NCI-H2081 (cell line): ENCODE measurements at places on chromosomes 5 and 9.

DNA sequence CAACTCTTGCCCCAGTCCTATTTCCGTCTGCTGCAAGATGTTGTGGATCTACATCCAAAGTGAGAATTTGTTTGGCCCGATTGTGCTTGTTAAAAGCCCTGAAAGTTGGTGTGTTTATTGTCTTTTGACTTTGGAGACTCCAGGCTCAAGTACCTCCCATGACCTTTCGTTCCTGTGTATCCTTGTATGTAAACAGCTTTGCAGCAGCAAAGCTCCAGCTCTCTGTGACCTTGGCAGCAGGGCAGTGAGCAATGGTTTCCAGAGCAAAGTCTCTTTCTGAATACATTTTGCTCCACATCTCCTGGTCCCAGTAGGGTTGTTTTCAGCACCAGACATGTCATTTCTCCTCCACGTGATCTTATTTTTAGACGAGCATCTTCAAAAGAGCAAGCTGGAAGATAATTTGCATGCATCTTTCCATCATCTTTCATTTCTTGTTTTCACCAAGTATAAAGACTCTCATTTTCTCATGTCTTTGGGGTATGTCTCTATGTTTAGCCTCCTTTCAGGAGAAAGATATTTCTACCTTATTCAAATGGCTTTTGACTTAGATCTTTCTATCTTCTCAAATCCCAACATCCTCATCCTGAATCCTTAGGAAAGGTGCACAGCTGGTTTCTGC is 68.1 kb upstream of the ERCC6L2 start:
- no peak for DNase-seq

- no peak for DNase-seq
These were observed 129.4 kb downstream of the GHR start for GRCh38 chr5:42552597-42552996.

- DNase-seq = no peak
These were observed 14.8 kb downstream of the ATP10B start for GRCh38 chr5:160837211-160837610.

GRCh38 chr9:129918296-129918950 is 83.2 kb downstream of the USP20 start:
- no peak for DNase-seq

DNA sequence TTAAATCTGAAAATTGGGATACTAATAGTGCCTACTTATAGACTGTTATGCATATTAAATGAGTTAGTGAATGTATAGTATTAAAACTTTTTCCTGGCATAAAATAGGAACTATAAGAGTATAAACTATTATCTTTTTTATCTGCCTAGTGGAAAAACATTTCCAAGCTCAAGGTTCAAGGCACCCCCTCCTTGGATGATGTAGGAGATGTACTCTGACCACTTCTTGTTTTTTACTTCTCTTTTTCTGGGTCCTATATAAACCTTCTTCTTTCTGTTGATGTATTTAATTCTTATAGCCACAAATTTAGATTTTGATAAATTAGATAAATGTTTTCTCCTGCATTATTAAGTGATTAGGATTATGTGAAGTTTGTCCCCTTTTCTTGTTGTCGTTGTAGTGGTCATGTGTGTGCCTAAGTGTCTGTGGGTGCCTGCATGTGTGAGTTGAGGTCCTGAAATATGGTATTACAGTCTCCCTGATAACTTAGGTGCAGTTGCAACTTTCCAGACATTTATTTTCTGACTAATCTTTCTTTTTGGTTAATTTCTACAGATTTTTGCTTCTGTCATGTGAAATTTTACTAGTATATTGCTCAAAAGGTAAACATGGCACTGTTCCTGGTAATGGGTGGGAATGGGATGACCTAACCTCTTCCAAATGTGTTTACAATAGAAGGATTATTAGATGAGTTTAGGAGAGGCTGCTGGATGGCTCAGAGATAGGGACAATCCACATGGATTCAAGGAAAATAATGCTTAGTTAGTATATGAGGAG is 160.8 kb upstream of the CDKN2B start:
- DNase-seq = no peak

- DNase-seq = no peak
These were observed 68.7 kb upstream of the ADAMTSL1 start for GRCh38 chr9:18405240-18405639.

DNA sequence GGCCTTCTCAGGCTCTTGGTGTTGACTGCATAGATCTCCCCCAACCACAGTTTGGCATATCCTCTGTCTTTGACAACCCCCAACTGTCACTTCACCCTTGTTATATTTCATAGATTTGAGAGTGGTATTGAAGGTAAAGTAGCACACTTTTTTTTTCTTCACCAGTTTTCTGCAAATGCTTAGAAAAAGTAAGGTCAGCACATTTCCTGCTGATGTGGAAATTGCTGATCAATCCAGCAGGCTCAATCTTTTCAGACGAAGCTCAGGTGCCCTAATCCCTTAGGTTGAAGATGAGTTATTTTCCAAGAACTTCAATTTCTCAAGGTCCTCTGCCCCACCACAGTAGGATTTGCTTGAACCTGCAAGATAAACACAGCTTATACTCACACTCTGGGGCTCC is 38.5 kb upstream of the ANKRD31 start:
- no peak for DNase-seq

DNA sequence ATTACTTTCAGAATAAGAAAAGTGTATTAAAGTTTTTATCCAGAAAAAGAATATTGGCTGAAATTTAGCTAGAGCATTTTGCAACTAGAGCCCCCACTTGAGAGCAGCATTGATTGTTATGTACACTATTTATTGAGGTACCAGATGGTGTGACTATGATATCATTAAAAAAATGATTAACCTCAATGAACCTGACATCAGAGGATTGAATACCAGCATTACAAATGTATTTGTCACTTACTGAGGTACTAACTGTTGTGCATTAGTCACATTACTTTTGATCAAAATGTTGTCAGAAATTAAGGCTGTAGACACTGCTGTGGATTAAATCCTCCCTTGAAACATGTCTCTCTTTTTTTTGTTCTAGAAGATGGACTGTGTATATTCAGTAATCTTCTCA is 127.8 kb upstream of the DHFR start:
- no peak for DNase-seq

DNA sequence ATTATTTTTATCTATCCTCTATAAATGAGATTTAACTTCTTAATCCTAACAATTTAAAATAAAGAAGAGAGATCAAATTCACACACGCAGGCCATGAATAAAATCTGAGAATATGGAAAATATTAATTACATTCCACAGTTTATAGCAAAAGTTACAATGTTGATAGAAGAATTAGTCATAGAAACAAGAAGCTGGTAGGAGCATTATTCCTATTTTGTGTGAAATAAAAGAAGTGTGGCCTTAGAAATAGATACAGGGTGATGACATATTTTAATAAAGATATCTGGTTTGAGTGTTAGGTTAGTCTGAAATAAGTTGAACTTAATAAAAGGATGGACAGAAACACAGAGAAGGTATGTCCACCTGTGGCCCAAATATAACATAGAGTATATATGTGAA is 790.4 kb upstream of the NUDT12 start:
- no peak for DNase-seq

DNA sequence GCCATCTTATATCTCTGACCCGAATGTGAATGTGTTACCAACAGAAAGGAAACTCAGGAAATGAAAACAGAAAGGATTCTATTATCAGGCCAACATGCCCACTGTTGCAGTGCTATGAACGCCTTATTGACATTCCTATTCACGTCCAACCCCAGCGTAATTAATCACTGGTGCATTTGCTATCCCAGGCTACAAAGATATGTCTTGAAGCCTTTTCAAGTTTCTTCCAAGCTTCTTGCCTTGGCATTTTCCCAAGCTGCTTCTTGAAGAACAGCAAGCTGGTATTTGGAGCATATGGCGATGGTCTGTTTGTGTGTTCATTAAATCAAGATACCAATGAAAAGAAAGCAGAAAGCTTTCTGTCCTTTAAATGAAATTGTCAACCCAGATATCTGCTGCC is 579.2 kb upstream of the ZNF462 start:
- DNase-seq = no peak

- DNase-seq = no peak
These were observed 218.8 kb downstream of the PRR16 start for GRCh38 chr5:120682851-120683250.

DNA sequence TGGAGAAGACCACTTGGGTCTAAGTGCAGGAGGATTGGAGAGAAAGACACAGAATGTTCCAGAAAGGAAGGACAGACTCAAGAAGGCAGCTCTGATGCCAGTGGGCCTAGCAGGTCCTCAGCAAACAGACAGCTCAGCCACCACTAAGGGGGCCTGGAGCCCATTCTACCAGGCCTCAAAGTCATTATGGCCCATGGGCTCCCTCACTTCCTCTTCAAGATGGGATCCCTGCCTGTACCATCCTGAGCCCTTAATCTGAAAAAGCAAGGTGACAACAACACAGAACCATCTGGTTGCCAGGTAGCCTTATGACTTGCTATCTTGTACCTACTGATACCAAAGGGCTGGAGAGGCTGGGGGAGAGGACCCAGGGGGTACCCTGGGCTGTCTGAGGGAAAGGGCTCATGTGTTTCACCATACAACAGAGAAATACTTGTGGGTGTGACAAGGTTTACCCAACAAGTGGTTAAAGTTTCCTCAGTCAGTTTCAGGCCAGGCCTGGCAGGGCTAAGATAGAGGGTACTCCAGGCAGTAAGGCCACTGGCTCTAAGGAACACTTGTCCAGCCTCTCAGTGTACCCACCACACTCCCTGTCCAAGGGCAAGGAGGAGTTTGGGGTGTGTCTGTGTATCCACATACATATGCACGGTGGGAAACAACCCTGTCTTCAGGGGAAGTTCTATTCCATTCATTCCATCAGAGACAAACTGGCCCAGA is 30.7 kb downstream of the TCF7 start:
- no peak for DNase-seq

GRCh38 chr5:180799902-180800801 is 2.5 kb downstream of the MGAT1 start:
- DNase-seq = no peak
